ENCODE measurements at places on chromosomes 12 and 14.
A peak's percentile ranks its signal among the peaks of the same experiment; 100 is the strongest.

DNA sequence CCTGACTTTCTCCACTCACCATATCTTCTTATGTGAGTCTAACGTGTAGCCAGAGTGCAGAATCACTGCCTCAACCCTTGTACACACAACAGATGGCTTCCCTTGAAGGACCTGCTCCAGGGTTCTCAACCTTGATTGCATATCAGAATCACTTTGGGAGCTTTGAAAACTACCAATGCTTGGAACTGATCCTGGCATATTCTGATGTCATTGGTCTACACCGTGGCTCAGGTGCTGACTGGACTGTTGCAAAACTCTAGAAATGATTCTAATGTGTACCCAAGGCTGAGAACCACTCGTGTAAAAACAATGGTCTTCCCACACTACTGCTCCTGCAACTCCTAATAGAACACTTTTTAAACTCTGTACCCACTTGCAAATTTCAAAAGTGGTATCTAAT lies 18.5 kb downstream of the TMEM132D start:
- no peak for DNase-seq

DNA sequence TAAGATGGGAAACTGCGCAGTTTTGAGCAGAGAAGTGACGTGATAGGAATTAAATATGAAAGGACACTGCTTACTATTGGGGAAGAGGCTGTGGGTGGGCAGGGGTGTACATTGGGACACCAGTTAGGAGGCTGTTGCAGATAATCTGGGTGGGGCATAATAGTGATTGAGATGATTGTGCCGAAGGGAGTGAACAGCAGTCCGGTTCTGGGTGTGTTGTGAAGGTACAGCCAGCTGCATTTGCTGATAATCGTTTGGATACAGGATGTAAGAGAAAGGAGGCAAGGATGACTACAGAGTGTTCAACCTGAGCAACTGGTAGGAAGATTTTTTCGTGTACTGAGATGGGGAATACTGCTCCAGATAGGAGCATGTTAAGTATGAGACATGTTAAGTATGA lies 205.2 kb upstream of the NEDD1 start:
- DNase-seq = no peak

GRCh38 chr14:101619484-101619883 lies 58.2 kb downstream of the DIO3 start:
- no peak for DNase-seq

DNA sequence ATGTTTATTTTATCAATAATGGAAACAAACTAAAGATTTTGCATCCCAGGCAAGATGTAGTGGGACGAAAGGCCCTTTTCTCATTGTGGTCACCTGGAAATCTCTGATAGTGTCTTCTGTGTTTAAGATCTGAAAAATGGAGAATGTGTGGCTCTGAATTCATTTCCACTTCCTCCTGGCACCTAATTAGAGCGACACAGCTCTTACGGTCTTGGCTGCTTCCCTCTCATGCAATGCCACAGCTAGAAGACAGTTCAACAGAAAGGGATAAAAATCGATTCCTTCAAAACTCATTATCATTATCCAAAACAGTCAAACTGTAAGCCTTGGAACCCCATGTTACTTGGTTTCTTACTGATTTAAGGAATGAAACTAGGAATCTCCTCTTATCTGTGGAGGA lies 9.3 kb downstream of the ST8SIA1 start:
- no peak for DNase-seq

DNA sequence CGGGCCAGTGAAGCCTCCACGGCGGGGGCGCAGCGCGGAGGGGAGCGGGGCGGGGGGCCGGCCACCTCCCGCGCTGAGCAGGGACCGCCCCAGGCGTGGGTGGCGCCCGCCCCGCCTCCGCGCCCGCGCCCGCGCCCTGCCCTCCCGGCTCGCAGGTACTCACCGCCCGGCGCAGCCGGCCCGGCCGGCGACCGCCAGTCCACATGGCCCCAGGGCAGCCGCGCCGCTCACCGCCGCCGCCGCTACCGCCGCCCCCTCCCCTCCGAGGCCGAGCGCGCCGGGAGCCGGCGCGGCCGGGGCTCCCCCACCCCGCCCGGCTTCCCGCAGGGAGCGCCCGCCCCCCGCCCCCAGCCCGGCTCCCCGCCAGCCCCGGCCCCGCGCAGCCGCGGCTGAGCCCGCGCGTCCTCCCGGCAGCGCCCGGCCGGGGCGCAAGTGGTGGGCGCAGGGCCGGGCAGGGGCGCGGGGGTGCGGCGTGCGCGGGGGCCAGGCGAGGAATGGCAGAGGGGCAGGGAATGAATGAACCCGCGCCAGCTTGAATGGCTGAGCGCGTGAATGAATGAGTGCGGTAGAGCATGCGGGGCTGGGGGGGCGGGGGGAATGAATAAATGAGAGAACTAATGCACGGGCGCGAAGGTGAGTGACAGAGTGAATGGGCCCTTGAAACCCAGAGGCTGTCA lies at the start of gene BEGAIN:
Gene BEGAIN, minus strand, starts transcription at position 332 of the 677 bp plus-strand sequence. Its CDS starts 127 bp downstream, at position 205.
- no peak for DNase-seq

DNA sequence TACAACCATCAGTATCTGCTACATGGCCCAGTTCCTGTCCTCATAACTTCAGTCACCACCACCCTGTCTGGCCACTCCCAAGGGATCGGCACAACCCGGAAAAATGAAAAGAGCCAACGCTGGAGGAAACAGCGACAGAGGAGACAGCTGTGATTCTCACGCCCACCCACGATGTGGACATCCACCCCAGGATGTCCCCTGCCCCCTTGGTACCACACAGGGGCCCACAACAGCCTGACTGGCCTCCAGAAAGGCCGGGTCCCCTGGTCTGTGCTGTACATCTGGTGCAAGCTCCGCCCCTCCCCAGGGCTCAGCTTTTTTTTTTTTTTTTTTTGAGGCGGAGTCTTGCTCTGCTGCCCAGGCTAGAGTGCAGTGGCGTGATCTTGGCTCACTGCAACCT lies 12.5 kb downstream of the RPS6KL1 start:
- no peak for DNase-seq

GRCh38 chr12:67068761-67069450 lies 200.3 kb upstream of the CAND1 start:
- no peak for DNase-seq

- no peak for DNase-seq
Observed at GRCh38 chr14:75628816-75629215, 31.9 kb downstream of the ERG28 start.

- no peak for DNase-seq
Observed at GRCh38 chr12:53051058-53051880, 1.4 kb downstream of the TNS2 start.

GRCh38 chr12:4243091-4243490 lies 30.5 kb upstream of the CCND2 start:
- no peak for DNase-seq

GRCh38 chr12:68958322-68958721 lies 25.4 kb upstream of the CPM start:
- no peak for DNase-seq

DNA sequence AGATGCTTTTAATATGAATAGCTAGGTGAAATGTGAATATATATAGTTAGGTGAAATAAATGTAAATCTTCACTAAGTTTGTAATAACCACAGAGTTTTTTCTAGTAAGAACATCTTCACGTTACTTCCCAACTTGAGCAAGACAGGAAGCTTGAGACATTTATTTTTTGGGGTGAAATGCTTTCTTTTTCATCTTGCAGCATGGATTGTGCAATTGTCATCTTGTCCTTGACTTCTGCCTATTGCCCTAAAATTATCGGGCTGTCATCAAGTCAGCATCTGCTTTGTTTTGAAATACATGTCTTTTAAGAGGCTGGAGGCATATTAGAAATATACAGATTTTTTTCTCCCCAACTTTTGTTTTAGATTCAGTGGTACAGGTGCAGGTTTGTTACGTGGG lies 433.9 kb downstream of the PCNX1 start:
- no peak for DNase-seq

- peak; percentile 93 for DNase-seq
Observed at GRCh38 chr12:48956279-48957140, 777 bp downstream of the ARF3 start.

GRCh38 chr14:100735271-100735670 lies 8.6 kb downstream of the DLK1 start:
- no peak for DNase-seq

GRCh38 chr12:116323406-116324386 lies 46.2 kb upstream of the MED13L start:
- DNase-seq = no peak

DNA sequence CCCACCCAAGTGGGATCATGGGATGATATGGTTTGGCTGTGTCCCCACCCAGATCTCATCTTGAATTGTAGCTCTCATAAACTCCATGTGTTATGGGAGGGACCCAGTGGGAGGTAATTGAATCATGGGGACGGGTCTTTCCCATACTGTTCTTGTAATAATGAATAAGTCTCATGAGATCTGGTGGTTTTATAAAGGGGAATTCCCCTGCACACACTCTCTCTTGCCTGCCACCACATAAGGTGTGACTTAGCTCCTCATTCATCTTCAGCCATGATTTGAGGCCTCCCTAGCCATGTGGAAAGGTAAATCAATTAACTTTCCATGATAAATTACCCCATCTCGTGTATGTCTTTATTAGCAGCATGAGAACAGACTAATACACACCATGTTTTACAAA lies 109.2 kb downstream of the IGF1 start:
- no peak for DNase-seq

GRCh38 chr14:68633131-68633991 lies 159.5 kb downstream of the ZFP36L1 start:
- no peak for DNase-seq

- DNase-seq = no peak
Observed at GRCh38 chr12:14643251-14643650, 53.1 kb downstream of the GUCY2C start.

- DNase-seq = no peak
Observed at GRCh38 chr14:95065411-95065810, 91.9 kb downstream of the DICER1 start.

DNA sequence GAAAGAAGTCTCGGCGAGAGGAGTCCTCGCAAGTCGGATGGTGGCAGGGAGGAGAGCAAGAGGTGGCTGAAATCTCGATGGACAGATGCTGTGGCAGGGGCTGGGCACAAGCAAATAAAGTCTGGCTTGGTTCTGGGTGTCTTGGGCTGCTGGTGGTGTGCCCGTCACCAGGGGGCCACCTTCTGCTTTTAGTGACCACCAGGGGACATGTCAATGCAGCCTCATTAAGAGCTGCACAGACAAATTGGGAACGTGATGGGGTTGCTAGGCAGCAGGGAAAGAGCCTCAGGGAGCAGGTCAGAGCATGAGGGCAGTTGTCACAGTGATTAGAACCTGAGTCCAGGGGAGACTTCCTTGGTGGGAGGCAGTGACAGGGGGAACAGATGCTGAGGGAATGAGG lies 44.0 kb downstream of the LRRC74A start:
- no peak for DNase-seq

DNA sequence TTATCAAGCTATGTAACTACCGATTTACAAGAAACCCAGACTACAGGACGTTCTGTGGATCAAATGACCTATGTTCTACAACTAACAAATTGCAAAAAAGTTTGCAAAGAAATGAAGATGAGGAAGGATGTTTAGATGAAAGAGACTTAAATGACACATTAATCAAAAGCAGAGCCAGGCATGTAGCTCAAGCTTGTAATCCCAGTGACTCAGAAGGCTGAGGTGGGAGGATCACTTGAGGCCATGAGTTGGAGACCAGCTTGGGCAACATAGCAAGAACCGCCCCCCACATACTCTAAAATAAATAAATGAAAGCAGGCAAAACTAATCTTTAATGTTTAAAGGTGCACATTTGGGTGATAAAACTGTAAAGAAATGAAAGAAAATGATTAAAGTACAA lies 331.9 kb downstream of the BTG1 start:
- no peak for DNase-seq

- DNase-seq = no peak
Observed at GRCh38 chr14:54976316-54976715, 50.6 kb downstream of the WDHD1 start.

GRCh38 chr14:86196471-86196870 lies 666.5 kb downstream of the FLRT2 start:
- DNase-seq = no peak

- no peak for DNase-seq
Observed at GRCh38 chr12:131368668-131369071, 342.2 kb upstream of the SFSWAP start.

- DNase-seq = no peak
Observed at GRCh38 chr12:116278279-116278626, 760 bp upstream of the MED13L start.

DNA sequence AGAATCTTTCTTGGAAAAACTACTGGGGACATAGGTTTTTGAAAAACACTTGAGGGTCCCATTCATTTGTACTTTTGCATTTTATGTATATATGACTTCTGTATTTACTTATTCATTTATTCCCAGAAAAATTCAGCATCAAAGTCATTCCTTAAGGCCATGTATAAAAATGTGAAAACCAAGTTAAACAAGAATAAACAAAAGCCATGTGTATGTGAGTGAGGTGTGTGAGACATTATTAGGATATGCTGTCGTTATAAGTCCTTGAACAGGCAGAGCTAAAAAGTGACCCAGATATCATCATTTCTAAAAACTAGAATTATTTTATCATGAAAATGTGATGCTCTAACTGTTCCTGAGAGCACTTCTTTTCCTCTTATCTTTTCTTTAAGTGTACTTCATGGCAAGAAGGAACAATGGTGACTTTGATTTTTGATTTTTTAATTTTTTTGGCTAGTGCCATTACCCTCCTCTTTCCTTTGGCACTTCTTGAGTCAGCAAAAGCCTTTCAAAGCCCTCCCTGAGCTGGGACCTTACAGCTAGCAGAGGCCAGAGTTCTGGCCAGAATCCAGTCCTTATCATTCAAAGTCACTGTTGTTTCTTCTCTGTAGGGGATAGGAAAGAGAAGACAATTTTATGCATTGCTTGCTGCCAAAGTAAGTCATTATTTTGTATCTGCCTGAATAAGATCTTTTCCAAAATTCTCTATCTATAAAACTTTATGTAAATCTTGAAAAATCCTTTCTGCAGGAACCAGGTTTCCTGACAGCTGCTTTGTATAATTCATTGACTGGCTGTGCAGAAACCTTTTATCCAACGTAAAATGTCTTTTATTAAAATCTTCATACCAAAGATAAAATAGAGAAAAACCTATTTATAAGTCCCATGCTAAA lies 419.7 kb upstream of the PRICKLE1 start:
- DNase-seq = no peak

GRCh38 chr14:46653031-46653755 lies 1.6 kb upstream of the RPL10L start:
- DNase-seq = no peak

GRCh38 chr12:27158297-27158696 lies 75.9 kb upstream of the C12orf71 start:
- no peak for DNase-seq

DNA sequence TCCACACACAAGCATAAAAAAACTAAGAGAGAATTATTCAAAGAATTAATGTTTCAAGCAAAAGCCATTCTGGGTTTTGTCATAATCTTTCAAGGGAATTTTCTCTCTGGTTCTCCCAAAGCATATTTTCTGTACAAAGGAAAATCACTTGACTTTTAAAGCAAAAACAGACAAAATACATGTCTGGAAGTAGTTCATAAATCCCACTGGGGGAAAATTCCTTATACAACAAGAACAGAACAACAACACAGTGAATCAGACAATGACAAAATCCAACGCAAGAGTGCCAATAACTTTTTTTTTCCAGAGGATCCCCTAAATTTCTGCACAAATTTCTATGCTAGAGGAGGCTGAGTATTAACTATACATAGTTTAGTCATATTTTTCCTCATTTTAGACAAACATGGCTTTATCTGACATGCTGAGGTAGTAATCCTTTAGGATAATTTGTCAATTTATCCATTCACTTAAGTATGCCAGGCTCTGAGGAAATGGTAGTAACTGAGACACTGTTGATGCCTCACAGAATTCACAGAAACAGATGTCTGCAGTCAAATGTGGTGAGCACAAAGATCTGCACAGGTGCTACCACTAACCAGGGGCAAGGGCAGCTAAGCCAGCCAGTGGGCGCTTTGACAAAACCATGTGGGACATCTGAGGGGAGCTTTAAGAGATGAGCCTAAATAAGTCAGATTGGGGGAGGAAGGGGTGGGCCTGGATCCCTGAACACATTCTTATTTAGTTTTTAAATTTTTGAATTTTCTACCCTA lies 38.0 kb downstream of the GRIP1 start:
- DNase-seq = no peak

Measured in HCT116 (cell line).